NCI-H1930 (cell line): ENCODE measurements at places on chromosomes 4 and X.

DNA sequence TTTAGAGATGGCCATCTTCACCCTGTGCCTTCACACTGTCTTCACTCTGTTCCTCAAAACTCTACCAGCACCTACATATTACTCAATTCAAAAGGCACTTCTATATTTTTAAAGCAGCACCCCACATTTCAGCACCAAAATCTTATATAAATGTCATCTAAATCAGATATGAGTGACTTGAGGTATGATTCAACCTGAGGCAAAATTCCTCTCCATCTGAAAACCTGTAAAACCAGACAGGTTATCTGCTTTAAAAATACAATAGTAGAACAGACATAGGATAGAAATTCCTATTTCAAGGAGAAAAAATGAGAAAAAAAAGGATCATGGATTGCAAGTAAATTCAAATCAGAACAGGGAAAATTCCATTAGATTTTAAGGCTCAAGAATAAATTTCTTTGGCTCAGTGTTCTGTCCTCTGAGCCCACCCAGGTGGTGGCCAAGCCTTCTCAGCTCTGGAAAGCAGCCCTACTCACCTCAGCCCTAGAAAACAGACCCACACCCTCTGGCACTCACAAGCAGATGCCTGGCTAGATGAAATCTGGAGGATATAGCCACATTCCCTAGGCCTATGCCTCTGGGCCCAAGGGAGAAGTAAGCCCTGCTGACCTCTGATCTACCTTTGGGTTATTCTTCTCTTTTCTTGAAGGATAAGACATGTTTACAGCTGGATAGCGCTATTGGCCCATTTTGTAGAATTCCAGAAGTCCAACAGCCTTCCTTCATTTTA is 240.4 kb upstream of the ZCCHC13 start:
- DNase-seq, result no peak

DNA sequence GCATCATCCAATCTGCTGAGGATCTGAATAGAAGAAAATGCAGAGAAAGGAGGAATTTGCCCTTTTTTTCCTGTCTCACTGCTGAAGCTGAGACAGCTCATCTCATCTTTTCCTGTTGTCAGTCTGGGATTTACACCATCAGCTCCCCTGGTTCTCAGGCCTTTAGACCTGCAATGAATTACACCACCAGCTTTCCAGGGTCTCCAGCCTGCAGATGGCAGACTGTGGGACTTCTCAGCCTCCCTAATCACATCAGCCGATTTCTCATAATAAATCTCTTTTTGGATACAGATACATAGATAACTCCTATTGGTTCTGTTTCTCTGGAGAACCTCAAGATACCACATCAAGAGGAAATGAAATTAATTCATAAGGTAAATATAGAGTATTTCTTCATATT is 134.6 kb upstream of the MAB21L2 start:
- no peak for DNase-seq

DNA sequence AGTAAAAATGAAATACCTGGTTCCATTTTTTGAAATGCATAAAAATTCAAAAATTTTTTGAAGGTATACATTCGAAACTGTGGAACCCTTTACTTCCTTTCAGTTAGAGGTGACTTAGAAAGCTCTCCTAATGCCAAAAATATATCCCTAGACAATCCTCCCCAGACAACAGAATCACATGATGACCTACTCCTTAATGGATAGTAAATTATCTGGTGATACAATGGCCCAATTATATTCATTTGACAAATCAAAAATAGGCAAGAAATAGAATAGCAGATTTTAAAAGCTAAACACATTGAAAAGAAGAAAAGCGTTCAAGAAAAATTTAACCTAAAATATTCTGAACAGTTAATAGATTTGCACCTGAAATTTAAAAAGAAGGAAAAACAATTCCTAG is 3.5 kb upstream of the UGT2A2 start:
- no peak for DNase-seq

DNA sequence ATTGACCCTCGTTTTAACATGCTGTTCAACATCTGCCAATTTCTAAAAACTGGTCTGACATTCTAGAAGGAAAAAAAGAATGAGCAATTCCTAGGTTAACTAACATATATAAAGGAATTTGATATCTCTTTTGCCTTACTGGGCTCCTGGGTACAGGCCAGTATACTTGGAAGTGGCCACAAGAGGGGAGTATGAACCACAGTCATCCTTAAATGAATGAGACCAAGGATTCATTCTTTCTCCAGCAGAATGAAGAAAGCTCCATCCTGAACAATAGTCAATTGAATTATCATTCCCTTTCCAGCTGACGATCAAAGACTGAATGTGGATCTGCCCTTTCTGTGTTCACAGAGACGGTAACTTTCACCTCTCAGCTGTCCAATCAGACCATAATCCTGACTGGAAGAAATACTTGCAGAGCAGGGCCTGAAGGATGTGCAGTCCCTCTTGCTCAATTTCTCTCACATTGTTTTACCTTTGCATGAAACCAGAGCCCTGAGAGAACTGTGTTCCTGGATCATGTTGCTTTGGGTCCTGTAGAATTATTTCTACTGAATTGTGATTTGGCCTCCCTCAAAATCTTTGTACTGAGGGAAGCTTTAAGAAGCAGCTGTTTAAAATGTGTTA is 14.8 kb upstream of the SPARCL1 start:
- DNase-seq, result no peak

- peak; percentile 15 for DNase-seq
Observed at GRCh38 chr4:186037692-186038658, 31.0 kb upstream of the TLR3 start.

- DNase-seq, result no peak
Observed at GRCh38 chrX:51837921-51838320, 55.5 kb upstream of the MAGED1 start.

DNA sequence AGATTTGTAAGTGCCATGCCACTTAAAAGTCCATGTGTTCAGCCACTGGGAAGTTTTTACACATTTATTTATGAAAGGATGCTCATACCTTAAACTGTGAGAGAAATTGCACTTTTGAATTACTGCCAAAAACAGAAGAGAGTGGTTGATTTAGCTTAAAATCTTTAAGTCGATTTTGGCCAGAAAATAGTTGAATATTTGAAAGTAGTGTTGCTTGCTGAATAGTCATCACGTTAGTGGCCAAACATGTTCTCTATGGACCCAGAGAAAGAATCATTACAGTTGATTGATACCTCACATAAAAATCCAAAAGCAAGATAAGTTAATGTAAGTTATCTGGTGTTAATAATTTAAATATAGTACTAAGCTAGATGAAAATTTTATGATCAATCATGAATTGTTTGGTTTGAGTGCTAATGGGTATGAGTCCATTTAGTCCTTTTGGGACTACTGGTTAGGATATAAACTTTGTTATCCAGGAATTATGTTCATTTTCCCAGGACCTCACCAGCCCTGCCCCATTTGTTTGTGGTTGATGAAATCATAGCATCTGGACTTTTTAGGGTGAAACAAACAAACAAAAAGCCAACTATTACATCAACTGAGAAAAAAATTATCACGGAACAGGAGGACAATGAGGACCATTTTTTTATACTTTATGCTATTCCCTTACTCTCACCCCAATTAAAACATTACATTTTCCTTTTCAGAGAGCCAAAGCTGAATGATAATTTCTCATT is 6.3 kb downstream of the GIMD1 start:
- DNase-seq, result no peak

GRCh38 chrX:115592997-115593734 is 32.2 kb downstream of the PLS3 start:
- no peak for DNase-seq

- DNase-seq, result no peak
Observed at GRCh38 chr4:169068423-169068822, 58.4 kb upstream of the CBR4 start.

GRCh38 chr4:40202474-40202873 is 5.6 kb downstream of the RHOH start:
- no peak for DNase-seq

DNA sequence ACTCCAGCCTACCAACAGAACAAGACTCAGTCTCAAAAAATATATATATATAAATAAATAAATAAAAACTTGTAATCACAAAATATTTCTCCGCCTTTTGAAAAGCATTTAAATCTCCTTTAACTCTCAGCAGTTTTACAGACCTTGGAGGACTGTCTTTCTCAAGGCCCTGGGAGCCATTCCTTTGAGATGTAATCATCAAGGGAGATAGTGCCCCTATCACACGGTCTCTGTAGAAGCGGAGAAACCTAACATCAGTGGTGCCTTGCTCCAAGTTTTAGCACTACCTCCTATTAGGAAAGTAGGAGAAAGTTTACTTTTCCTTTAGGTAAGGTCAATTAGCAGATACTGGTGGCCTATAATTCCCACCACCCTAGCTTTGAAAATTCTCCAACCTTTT is 58.5 kb downstream of the ANTXR2 start:
- DNase-seq, result no peak
